NCI-H2081 (cell line): ENCODE measurements at places on chromosomes 11 and 22.

- no peak for DNase-seq
These were observed 1432.6 kb upstream of the TENM4 start for GRCh38 chr11:80873310-80873999.

- no peak for DNase-seq
These were observed 29.6 kb upstream of the SNX19 start for GRCh38 chr11:130945896-130946295.

GRCh38 chr11:102600666-102601065 is 24.5 kb downstream of the MMP20 start:
- DNase-seq, result no peak

- no peak for DNase-seq
These were observed 4.4 kb upstream of the TPCN2 start for GRCh38 chr11:69044111-69045013.

DNA sequence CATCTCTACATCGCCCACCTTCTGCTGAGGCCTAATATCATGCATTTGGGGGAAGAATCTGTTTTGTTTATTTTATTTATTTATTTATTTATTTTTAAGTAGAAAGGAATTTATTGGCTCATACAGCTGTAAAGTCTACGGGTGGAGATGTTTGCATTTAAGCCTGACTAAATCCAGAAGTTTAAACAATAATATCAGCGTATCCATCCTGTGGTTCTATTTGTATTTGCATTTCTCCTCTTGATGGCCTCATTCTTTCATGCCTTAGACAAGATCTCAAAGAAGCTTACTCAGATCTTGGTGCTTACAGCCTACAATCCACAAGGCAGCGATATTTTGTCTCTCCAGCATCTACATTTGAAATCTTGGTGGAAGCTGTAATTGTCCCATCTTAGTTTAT is 67.1 kb upstream of the CARD18 start:
- no peak for DNase-seq

DNA sequence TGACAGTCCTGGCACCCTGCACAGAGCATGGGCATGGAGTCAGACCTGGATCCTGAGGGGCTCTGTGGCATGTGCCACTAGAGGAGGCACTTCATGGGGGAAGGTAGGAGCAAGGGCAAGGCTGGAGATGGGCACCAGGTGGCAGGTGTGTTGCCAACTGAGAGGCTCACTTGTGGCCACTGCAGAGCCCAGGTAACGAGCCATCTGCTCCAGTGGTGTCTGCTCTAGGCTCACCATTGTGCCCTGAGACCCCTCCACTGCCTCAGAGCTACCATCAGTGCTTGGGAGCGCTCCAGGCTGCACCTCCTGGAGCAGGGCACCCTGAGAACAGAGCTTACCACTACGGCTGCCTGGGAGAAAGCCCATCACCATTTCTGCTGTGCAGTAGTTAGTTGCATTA is 1.3 kb upstream of the ZDHHC8 start:
- no peak for DNase-seq

DNA sequence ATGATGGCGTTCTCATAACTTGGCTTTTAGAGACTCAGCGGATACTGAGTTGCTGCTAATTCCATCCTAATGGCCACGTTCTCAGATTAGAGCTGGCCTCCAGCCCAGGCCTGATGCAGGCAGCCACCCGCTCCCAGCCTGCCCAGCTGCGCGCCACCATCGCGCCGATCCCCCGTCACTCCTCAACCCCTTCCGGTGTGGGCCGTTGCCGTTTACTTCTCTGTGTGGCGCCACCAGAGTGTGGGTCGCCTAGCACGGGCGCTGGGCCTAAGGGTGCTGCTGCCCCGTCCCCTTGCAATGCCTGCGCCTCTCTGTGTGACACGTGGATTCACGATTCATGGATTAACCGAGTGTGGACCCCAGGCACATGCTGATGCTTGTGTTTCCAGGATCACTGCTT is 1116.0 kb downstream of the BRD1 start:
- no peak for DNase-seq

DNA sequence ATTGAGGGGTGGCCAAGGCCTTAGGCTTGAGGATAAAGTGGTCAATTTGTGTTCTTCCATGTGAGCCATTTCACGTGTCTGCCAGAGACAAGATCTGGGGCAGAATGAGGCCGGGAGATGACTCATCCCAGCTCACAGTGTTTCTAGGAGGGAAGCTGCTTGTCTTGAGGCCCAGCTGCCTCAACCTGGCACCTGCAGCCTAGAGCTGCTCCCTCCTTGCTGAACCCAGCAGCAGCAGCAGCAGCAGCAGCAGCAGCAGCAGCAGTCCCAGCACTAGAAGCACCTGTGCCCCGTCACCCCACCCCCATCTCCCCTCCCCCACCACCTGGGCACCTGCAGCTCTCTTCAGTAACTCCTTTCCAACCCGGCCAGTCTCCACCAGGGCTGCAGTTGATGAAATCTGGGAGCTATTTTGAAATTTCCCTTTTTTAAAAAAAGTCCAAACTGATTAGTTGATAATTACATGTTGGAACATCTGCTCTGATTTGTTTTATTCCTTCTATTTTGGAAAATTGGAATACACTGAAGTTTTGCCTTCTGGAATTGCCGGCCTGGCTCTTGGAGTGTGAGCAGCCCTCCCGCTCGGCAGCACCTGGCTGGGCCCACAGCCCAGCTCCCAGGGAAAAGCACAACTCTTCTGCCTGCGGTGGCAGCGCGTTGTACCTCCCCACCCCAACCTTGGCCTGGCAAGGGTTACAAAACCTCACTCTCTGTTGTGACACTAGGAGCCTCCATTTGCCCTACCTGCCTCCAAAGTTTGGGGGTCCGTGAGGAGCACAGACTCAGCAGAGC is 143.5 kb downstream of the NXPE2 start:
- DNase-seq, result no peak

DNA sequence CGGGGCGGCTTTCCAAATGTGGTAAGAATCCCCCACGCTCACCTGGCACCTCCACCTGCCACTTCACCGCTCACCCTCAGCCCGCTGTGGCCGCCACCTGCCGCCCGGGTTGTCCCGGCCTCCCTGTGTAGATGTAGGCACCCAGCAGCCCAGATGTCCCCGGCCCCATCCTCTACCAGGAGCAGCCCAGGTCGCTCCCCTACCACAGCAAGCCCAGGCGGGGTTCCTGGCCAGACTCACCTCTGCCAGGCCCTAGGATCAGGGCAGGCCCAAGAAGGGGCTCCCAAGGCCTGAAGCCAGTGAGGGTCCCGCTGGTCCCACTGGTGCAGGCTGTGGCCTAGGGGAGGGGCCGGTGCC is 27.4 kb downstream of the MOB2 start:
- no peak for DNase-seq

- DNase-seq, result peak; percentile 6
These were observed 14.4 kb downstream of the USH1C start for GRCh38 chr11:17529844-17530185.

DNA sequence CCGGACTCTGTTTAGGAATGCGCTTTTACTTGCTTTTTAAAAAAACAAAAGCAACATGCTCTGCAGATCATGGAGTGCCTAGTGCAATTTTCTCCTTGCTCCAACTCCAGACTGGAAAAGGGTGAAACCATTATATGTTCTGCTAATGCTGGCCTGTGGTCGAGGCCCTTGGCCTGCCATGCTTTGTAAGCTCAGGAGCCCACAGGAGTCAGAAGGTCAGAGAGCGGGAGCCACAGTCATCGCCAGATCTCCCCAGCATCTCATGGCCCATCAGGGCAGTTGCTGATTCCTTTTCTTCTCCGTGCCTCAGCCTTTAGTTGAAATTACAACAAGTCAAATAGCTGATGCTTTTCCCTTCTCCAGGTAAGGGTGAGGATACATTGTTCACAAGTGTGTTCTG is 80.3 kb downstream of the DDIAS start:
- DNase-seq, result no peak

- DNase-seq, result no peak
These were observed 29.1 kb downstream of the KIAA1671 start for GRCh38 chr22:24981656-24982055.

DNA sequence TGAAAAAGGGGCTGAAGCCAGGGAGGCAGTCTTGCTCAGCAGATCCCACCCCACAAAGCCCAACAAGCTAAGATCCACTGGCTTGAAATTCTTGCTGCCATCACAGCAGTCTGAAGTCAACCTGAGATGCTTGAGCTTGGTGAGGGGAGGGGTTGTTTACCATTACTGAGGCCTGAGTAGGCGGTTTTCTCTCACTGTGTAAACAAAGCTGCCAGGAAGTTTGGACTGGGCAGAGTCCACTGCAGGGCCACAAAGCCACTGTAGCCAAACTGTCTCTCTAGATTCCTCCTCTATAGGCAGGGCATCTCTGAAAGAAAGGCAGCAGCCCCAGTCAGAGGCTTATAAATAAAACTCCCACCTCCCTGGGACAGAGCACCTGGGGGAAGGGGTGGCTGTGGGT is 746.1 kb upstream of the LRRC4C start:
- DNase-seq, result no peak

DNA sequence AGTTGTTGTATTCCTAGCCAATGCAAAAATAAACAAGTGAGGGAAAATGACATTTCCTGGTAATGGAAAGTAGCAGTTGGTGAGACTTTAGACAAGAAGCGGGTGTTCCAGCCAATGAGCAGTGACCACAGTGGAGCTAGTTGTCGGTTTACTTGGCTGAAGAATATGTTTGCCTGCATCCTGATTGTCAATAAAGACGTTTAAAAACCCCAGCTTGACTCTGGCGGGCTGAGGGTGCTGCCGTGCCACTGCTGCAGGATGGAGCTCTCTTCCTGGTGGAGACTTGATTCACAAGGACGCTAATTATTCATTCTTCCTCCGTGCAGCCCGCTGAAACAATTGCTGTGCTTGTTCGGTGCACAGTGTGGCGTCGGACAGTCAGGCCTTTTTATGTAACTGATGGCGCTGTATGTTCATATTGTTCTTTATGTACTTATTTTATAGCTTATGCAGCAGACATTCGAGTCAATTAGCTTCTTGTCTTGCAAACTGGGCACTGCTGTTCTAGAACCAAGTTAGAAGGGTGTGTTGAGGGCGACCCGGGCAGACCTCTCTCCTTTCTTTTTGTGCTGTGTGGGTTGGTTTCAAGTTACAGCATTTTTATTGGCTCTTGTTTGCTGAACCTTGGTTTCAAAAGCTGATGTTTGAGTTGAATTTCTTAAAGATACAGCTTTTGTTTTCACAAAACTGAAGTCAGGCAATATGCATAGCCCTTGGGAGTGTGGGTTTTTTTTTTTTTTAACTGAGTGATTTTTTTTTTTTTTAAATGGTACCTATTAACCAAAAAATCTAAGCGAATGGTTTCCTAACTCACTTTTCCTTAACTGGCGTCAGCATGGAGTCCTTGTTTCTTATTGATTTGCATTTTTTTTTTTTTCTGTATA is 153.9 kb downstream of the TEAD1 start:
- DNase-seq, result peak; percentile 92

- no peak for DNase-seq
These were observed 12.2 kb downstream of the AP2A2 start for GRCh38 chr11:937841-938261.

GRCh38 chr11:46242041-46242951 is 35.2 kb upstream of the CREB3L1 start:
- no peak for DNase-seq

DNA sequence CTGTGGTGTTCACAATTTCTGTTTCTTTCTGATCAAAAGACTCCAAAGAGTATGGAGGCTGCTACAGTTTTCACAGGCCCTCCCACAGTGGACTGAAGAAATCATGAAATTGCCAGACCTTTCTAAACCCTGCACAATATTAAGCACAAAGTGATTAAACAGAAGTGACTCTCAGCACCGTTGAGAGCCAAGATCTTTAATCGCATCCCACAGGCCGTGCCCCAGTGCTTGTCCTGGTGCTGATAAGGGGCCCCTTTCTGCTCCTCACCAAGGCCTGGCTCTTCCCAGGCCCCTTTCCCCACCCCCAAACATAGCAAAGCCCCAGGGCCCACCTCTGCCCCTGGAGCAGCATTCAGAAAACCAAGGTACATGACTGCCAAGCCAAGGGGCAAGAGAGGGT is 57.4 kb upstream of the BMAL1 start:
- no peak for DNase-seq

GRCh38 chr22:46071451-46072109 is 78.7 kb upstream of the PPARA start:
- peak; percentile 94 for DNase-seq

DNA sequence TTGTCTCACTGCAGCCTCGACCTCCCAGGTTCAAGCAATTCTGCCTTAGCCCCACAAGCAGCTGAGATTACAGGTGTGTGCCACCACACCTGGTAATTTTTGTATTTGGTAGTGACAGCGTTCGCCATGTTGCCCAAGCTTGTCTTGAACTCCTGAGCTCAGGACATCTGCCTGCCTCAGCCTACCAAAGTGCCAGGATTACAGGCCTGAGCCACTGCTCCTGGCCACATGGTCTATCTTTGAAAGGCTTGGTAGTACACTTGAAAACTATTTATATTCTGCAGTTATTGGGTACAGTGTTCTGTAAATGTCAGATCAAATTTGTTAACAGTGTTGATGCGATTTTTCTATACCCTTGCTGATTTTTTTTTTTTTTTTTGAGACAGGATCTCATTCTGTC is 9.5 kb downstream of the CRYBA4 start:
- no peak for DNase-seq

GRCh38 chr22:21819183-21819770 is 48.2 kb downstream of the MAPK1 start:
- no peak for DNase-seq

GRCh38 chr22:29224121-29224858 is 18.6 kb downstream of the EMID1 start:
- no peak for DNase-seq

DNA sequence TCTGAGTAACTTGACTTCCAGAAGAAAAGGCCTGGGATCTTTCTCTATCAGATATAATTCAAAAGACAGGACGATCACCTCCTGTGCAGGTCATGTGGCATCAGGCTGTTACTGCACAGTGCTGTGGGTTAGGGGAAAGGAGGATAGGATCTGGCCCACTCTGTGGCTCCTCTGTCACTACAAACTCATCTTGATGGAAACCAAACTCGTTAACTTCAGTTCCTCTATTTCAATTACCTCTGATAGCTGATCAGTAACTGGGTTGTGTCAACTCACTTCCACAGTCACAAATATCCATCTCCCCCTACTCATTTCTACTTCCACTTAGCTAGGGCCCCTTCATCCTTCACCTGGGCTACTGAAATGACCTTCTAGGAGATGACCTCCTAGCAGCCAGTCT is 95.2 kb downstream of the RCN1 start:
- DNase-seq, result no peak

DNA sequence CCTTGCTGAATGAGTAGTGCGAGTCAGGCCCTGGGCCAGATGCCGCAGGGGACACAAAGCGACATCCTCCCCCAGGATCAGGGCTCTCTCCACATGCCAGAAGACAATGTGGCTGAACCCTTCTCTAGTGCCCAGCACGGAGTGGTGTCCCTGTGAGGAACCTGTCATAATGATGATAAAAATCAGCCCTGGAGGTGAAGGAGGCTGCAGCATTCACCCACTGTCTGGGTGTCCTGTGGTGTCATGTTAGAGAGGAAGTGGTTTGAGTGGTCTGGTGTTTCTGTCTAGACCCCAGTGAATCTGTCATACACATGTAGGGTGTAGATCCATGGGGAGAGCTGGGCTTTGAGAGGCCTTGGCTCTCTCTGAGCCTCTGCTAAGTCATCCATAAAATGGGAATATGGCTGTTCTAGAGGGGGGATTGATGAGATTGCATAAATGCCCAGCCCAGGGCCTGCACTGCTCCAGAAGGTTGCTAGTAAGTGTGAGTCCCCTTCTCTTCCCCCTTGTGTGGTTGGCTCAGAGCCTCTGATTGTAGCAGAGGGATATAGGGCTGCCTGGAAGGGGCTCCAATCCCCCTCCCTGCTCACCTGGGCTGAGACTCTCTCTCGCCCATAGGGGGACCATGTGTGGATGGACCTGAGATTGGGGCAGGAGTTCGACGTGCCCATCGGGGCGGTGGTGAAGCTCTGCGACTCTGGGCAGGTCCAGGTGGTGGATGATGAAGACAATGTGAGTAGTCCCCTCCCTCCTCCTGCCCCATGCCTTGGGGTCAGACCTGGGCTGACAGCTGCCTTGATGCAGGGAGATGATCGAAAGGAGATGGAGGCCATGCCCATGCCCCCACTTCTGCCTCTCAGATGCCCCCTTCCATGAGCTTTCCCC is 14.3 kb downstream of the MYO7A start:
- no peak for DNase-seq
